ENCODE measurements at places on chromosomes 1 and 21.

- DNase-seq = no peak
Measured at GRCh38 chr1:6956488-6957159, 171.4 kb downstream of the CAMTA1 start.

- DNase-seq = no peak
Measured at GRCh38 chr1:7402548-7402850, 368.6 kb upstream of the VAMP3 start.

- peak; percentile 39 for DNase-seq
Measured at GRCh38 chr1:58929671-58930325, 146.0 kb upstream of the JUN start.

DNA sequence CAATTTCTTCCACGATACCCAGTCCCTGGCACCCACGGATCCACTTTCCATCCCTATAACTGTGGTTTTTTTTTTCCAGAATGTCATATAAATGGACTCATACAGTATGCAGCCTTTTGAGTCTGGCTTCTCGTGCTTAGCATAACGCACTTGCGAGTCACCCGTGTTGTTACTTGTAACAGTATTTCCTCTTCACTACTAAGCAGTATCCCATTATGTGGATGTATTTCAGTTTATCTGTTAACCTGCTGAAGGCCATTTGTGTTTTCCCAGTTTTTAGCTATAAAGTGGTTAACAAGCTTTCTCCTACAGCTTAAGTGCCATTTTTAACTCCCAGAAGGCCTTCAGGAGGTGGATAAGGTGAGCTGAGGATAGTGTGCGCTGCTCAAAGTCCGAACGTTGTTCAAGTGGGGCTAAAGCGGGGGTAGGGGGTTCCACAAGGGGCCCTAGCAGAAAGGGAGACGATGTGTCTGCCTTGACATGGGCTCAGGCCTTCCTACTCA, 829 bp downstream of the ADAR start:
- DNase-seq = peak; percentile 8

GRCh38 chr1:70486676-70487458, 75.8 kb downstream of the CTH start:
- DNase-seq = no peak

- no peak for DNase-seq
Measured at GRCh38 chr1:177925006-177925405, 44.9 kb downstream of the SEC16B start.

DNA sequence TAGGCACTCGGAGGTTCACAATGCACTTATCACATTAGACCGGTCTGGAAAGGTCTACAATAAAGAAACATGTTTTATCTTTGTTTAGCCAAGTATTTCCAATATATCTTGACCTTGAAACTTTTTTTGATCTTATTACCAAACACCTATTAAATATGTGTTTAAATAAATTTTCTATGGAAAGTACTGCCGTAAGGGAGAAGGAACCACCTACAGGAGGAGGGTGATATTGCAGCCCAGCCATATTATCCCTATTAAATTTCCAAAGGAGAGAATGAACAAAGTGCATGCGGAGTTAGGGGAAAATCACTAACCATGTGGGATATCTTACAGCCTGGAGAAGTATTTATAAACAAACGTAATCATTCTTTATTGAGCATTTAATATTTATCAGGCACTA, 14.5 kb downstream of the BRINP2 start:
- no peak for DNase-seq

GRCh38 chr1:175947771-175948170, 204.4 kb upstream of the TNR start:
- no peak for DNase-seq

GRCh38 chr21:33510826-33511225, 19.3 kb upstream of the DNAJC28 start:
- no peak for DNase-seq

DNA sequence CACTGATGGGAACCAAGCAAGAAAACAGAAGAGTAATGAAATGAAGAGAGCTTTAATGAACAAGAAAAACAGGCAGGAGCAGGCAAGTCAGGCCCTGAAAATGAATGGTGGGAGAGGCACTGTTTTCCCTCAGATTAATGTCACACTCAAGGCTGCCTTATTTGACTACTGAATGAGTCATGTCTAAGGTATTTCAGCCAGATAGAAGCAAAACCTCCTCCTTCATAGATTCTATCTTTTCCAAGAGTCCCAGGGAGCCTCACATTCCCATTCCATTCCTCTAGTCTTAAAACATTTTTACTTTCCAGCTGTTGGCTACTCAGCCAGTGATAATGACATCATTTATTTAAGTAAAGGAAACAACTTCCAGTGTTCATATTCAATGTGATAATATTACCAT, 228.4 kb upstream of the NRIP1 start:
- no peak for DNase-seq

DNA sequence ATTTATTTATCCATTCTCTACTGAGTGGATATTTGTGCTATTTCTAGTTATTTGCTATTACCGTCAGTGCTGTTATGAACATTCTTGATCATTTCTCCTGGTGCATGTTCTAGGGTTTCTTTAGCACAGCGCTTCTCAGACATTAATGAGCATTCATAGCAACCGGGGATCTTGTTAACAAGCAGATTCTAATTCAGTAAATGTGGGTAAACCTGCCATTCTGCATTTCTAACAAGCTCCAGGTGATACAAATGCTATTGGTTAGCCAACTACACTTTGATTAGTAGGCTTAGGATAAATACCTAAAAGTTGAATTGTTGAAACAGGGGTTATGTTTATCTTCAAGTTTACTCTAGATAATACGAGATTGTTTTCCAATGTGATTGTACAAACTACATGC, 3.3 kb upstream of the DBT start:
- no peak for DNase-seq

DNA sequence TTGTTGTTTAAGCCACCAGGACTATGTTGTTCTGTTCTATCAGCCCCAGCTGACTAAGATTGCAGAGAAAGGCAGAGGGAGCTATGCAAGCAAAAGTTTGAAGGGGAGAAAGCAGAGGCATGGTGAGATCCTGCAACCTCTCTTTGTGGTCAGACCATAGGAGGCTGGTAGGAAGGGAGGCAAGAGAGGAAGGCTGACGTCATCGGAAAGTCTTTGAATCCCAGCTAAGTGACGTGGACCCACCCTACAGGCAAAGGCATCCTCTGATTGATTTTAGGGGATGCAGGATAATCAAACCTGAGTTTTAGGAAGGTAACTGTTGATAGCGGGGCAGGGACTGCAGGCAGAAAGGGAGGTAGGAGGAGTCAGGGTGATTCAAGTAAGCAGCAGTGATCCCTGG, 23.3 kb upstream of the TNNI1 start:
- no peak for DNase-seq

GRCh38 chr21:14547834-14548513, 1.9 kb upstream of the SAMSN1 start:
- no peak for DNase-seq

All from T-helper 9 cell (primary cell).